ENCODE measurements at places on chromosomes 6 and 20.

DNA sequence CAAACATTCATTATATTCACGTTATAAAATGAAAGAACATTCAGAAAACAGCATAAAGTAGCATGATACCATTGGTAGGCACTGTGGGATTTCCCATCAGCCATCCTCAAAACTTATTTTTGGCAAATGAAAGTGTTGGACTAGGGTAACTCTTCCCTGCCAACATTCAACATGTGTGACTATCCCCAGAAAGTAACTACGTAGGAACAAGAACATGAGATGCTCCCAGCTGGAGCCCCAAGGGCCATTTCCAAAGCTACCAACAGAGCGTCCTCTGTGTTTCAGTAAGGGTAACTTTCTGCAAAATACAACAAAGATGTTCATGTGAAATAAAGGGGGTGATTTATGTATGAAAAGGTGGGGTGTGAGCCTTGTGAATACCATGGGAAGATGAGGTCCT is 28.4 kb upstream of the PTPN1 start:
- no peak for DNase-seq
- H3K27me3 ChIP-seq = no peaks in the 10 kb centered on the region
- peaks cover 50% of the 10 kb centered on the region for H3K4me1 ChIP-seq
- H3K27ac ChIP-seq = peak overlapping the region; percentile 56

DNA sequence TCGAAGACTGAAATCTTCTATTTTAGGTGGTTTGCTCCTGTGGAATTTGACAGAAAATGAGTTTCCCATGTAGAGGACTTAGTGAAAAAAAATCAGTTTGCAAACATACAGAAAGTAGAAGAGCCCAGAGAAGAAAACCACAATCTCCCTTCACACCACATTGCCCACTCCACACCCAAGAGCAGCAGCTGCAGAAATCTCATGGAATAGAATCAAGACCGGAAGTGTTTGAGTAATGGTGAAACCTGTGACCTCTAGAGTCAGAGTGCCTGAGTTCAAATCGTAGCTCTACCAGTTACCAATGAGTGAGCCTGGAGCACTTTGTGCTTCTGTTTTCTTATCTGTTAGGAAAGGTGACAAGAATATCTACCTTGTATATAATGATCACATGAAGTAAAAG is 4.6 kb downstream of the SIRPG start:
- peaks cover 71% of the 10 kb centered on the region for H3K4me1 ChIP-seq
- peak overlapping the region; percentile 33 for H3K27ac ChIP-seq
- peaks cover 67% of the 10 kb centered on the region for H3K36me3 ChIP-seq
- DNase-seq = no peak

DNA sequence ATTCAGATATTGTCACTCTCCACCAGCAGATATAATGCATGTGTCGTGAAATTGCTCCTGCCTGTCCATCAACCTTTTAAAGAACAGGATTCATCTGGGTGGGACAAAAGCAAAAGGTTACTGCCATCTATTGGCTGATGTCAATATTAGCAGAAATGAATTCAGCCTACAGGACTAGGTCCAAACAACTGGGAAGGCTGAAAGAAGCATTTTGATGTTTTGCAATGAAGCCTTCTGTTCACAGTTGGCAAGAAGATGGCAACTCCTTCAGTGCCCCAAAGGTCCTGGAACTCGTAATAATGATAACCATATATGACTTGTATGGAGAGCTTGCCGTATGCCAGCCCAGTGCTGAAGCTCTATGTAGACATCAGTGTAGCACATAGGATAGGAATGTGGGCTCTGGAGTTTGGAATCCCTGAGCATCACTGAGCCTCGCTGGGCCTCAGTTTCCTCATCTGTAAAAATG is 7.5 kb downstream of the BCAS1 start:
- H3K4me1 ChIP-seq = peaks cover 11% of the 10 kb centered on the region
- H3K36me3 ChIP-seq = no peaks in the 10 kb centered on the region
- H3K4me3 ChIP-seq = no peak overlapping the region
- no peaks in the 10 kb centered on the region for H3K27me3 ChIP-seq

GRCh38 chr6:148358196-148358785 is 15.7 kb downstream of the SASH1 start:
- H3K27ac ChIP-seq = no peak overlapping the region
- DNase-seq = no peak
- no peak overlapping the region for H3K4me3 ChIP-seq
- H3K4me1 ChIP-seq = no peaks in the 10 kb centered on the region
- H3K27me3 ChIP-seq = peaks cover 2% of the 10 kb centered on the region

GRCh38 chr6:50608421-50608820 is 104.9 kb upstream of the TFAP2D start:
- DNase-seq = no peak
- no peaks in the 10 kb centered on the region for H3K27me3 ChIP-seq
- no peak overlapping the region for H3K27ac ChIP-seq
- no peaks in the 10 kb centered on the region for H3K4me1 ChIP-seq
- no peak overlapping the region for H3K4me3 ChIP-seq

GRCh38 chr6:107769053-107769658 is 55.0 kb downstream of the SCML4 start:
- no peak overlapping the region for H3K27ac ChIP-seq
- no peak for DNase-seq
- peaks cover 10% of the 10 kb centered on the region for H3K36me3 ChIP-seq
- H3K4me3 ChIP-seq = no peak overlapping the region

GRCh38 chr6:111583986-111584385 is 21.7 kb downstream of the TRAF3IP2 start:
- no peak overlapping the region for H3K27ac ChIP-seq
- peaks cover 36% of the 10 kb centered on the region for H3K36me3 ChIP-seq
- peaks cover 31% of the 10 kb centered on the region for H3K4me1 ChIP-seq
- no peaks in the 10 kb centered on the region for H3K27me3 ChIP-seq
- DNase-seq = no peak
- no peak overlapping the region for H3K4me3 ChIP-seq

- peaks cover 36% of the 10 kb centered on the region for H3K27me3 ChIP-seq
- no peak overlapping the region for H3K27ac ChIP-seq
- no peaks in the 10 kb centered on the region for H3K36me3 ChIP-seq
- no peak overlapping the region for H3K4me3 ChIP-seq
- peaks cover 22% of the 10 kb centered on the region for H3K4me1 ChIP-seq
Measured at GRCh38 chr6:71287038-71287437, 1.6 kb upstream of the OGFRL1 start.

DNA sequence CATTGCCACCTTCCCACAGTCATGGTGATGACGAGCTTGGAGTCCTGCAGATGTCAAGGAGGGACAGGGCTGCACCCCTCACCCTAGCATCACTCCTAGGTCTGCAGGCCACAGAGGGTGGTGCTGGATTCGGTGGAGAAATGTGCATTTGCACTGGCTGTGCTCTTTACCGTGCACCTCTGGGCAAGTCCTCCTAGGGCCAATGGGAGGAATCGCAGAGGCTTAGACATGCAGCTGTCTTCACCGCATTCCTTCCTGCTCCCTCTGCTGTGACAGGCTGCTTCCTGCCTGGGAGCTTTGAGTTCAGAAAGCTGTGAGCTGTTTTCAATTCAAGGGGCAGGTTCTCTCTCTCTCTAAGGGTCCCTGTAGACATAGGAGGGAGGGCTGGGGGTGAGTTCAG is 85.1 kb downstream of the EDN3 start:
- no peaks in the 10 kb centered on the region for H3K27me3 ChIP-seq
- peaks cover 6% of the 10 kb centered on the region for H3K4me1 ChIP-seq
- DNase-seq = no peak

GRCh38 chr6:122833021-122833491 is 44.0 kb downstream of the SMPDL3A start:
- peaks cover 15% of the 10 kb centered on the region for H3K27me3 ChIP-seq
- no peaks in the 10 kb centered on the region for H3K4me1 ChIP-seq
- H3K4me3 ChIP-seq = no peak overlapping the region
- no peak for DNase-seq
